ENCODE measurements at places on chromosomes 13 and 19. TPM values are rescaled to one million over a fixed set of nuclear protein-coding genes. Genes with fewer than 3 reads are reported as not detected.

DNA sequence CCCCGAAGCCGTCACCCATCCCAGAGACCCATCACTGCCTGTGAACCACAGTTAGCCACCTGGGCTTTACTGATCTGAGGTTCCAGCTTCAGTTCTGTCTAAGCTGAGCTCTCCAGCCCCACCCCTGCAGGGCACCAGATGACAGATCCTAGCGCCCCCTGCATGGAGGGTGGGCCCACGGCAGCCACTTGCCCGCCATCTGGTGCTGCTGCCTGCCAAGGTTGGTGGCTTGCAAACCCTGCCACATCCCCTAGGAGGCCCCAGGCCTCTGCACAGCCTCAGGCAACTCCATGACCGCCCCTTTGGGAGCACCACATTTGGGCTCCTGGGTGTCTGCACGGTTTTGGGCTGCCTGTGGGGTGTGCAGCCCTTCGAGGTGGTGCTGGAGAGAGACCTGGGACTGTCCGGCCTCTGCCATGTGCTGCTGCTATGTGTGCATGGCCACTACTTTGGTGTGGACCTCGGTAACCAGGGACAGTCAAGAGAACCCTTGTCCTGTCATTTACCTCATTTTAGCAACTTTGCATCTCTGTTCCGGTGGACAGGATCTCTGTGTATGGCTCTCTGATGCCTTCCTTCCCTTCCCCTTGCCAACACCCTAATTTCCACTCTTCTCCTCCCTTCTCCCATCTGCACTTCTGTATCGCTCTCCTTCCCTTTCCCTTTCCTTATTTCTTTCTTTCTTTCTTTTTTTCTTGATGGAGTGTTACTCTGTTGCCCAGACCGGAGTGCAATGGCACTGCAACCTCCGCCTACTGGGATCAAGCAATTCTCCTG is 17.4 kb upstream of the SDHAF1 start:
- no peak for DNase-seq
- peaks cover 2% of the 10 kb centered on the region for H3K27me3 ChIP-seq
- no peaks in the 10 kb centered on the region for H3K36me3 ChIP-seq
- H3K27ac ChIP-seq: no peak overlapping the region
- no peaks in the 10 kb centered on the region for H3K4me1 ChIP-seq

The CDC42EP5 gene
- 10.9 TPM for total RNA-seq

The IGFL2 gene
- 0.10 TPM for total RNA-seq

- H3K4me1 ChIP-seq: no peaks in the 10 kb centered on the region
- no peak overlapping the region for H3K27ac ChIP-seq
- no peak for DNase-seq
- H3K27me3 ChIP-seq: no peaks in the 10 kb centered on the region
- H3K36me3 ChIP-seq: no peaks in the 10 kb centered on the region
Observed at GRCh38 chr13:71577127-71577526, 289.9 kb downstream of the DACH1 start.

DNA sequence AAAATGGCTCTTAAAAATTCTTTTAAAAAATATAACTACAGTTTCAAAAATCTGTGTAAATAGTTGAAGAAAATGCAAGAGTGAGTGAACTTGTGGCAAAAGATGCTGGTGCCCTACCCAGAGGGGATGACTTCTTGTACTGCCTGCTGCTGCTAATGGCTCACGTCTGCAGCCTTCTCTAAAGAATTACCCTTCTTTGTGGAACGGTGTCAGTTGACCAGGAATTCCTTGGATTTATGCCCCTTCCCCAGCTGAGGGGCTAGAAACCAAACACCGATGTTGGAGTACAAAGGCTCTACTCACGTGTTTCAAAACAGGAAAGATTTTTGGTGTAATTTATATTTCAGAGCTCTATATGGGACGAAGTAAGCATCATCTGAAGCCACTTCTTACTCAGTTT is 1582.8 kb downstream of the OLFM4 start:
- no peak for DNase-seq
- H3K27me3 ChIP-seq: no peaks in the 10 kb centered on the region
- H3K27ac ChIP-seq: no peak overlapping the region
- no peak overlapping the region for H3K4me3 ChIP-seq

The GPR12 gene
- 2.6 TPM for total RNA-seq

The PIH1D1 gene
- 96.3 TPM for total RNA-seq

The SPACA4 gene
- total RNA-seq: not detected

The ZNF823 gene
- 16.0 TPM for total RNA-seq

- no peak overlapping the region for H3K4me3 ChIP-seq
- H3K27ac ChIP-seq: no peak overlapping the region
- H3K27me3 ChIP-seq: no peaks in the 10 kb centered on the region
Observed at GRCh38 chr13:113046128-113046882, 59.3 kb upstream of the F7 start.

- no peak overlapping the region for H3K4me3 ChIP-seq
- no peak overlapping the region for H3K27ac ChIP-seq
- DNase-seq: no peak
- H3K27me3 ChIP-seq: no peaks in the 10 kb centered on the region
- peaks cover 62% of the 10 kb centered on the region for H3K36me3 ChIP-seq
Observed at GRCh38 chr19:1271528-1272422, 2.6 kb downstream of the CIRBP start.

- H3K4me1 ChIP-seq: no peaks in the 10 kb centered on the region
- peaks cover 3% of the 10 kb centered on the region for H3K27me3 ChIP-seq
- DNase-seq: no peak
- no peak overlapping the region for H3K27ac ChIP-seq
Observed at GRCh38 chr19:55133639-55134444, 15.2 kb downstream of the TNNT1 start.

The KATNAL1 gene
- total RNA-seq: 45.9 TPM

The CGB5 gene
- total RNA-seq: 1.4 TPM

The IGSF23 gene
- total RNA-seq: not detected

The LMO7 gene
- total RNA-seq: 32.0 TPM

DNA sequence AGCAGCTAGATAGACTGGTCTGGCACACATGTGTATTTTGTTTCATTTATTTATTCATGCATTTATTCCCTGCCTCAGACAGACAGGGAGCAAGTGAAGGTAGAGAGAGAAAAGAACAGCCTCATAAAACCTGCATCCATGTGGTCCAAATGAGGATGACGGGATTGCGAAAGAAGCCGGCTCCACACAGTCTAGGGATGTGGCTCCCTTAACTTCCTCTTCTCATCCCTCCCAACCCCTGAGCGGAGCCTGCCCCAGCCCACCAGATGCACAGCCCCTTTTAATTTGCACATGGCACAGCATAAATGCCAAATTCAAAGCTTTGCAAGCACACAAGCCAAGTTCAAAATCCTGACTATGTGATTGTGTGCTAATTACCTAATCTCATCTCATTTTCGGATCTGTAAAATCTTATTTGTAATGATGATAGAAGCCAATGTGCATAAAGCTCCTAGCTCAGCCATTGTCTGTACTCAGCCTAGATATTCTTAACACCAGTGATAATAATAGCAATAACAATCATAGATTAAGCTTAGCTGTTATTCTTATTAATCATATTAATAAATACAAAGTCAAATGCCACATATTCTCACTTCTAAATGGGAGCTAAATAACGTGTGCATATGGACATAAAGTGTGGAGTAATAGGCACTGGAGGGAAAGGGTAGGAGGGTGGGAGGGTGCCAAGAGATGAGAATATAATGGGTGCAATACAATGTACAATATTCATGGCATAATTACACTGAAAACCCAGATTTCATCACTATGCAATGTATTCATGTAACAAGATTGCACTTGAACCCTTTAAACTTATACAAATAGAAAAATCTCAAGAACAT is 156.3 kb downstream of the DCT start:
- H3K27me3 ChIP-seq: no peaks in the 10 kb centered on the region
- H3K4me3 ChIP-seq: no peak overlapping the region
- no peaks in the 10 kb centered on the region for H3K36me3 ChIP-seq
- no peaks in the 10 kb centered on the region for H3K4me1 ChIP-seq

- DNase-seq: peak; percentile 99
- no peaks in the 10 kb centered on the region for H3K27me3 ChIP-seq
- H3K4me1 ChIP-seq: peaks cover 27% of the 10 kb centered on the region
- H3K36me3 ChIP-seq: no peaks in the 10 kb centered on the region
- peak within 1 kb of the TSS; percentile 71 for H3K4me3 ChIP-seq
Observed at GRCh38 chr13:114314074-114314912, at the start of gene CHAMP1. TSS of gene CHAMP1 (plus strand) at chr13:114314503. CDS start at chr13:114323843, 9,340 bp downstream.

- no peaks in the 10 kb centered on the region for H3K27me3 ChIP-seq
- no peak for DNase-seq
- H3K27ac ChIP-seq: no peak overlapping the region
Observed at GRCh38 chr19:38425222-38425809, 703 bp downstream of the RASGRP4 start.

DNA sequence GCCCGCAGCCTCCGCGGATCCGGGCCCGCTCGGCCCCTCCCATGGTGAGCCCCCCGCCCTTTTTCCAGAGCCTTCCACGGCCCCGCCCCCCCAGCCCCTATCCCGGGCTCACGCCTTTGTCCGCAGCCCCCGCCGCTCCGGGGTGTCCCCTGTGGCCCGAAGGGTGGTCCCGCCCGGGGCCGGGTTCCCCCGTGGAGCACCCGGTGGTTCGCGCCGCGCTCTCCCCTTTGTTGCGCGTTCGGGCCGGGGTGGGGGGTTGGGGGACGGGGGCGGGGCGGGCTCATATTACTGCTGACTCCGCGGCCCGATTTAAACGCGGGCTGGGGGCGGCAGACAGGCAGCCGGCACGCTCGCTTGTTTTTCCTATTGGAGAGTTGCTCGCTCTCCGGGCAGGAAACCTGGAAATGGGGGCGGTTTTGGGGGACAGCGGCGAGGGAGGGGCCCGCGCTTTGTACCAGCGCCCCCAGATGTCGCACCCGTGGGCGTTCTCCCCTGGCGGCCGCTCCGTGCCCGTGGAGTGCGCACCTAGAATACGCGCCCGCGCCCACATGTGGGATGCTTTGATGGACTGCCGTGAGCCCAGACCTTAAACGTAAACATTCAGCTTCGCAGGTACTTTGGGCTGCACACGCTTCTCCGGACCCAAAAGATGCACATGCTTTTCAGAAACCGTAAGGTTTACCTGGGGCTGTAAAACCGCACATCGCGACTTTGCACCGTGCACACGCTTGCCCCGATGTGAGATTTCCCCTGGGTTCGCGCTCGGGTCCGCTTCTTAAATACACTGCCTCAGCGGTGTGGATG is 699 bp downstream of the PTOV1 start:
- peak overlapping the region; percentile 52 for H3K27ac ChIP-seq
- H3K4me1 ChIP-seq: peaks cover 36% of the 10 kb centered on the region
- H3K36me3 ChIP-seq: peaks cover 36% of the 10 kb centered on the region
- H3K27me3 ChIP-seq: no peaks in the 10 kb centered on the region

DNA sequence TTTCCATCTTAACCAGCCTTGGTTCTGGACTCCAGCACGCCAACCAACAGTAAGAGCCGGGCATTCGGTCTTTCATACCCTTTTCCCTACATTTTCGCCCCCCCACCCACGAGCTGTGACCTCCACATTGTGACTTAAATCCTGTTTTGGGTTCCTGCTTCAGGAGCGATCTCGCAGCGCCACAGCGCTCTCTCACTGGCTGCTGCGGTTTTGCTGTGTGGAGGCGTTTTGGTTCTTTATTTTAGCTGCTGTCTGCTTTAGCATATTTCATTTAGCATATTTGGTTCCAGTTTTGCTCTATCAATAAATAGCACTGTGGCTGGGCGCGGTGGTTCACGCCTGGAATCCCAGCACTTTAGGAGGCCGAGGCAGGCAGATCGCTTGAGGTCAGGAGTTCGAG is 19.5 kb upstream of the SLC39A3 start:
- peaks cover 94% of the 10 kb centered on the region for H3K36me3 ChIP-seq
- no peak overlapping the region for H3K27ac ChIP-seq
- H3K27me3 ChIP-seq: no peaks in the 10 kb centered on the region
- H3K4me1 ChIP-seq: no peaks in the 10 kb centered on the region

- H3K36me3 ChIP-seq: peaks cover 2% of the 10 kb centered on the region
- no peak within 1 kb of the TSS for H3K4me3 ChIP-seq
Observed at GRCh38 chr19:10286803-10287737, at the start of gene ICAM4. TSS of gene ICAM4 (plus strand) at chr19:10286955. CDS start at chr19:10287013, 58 bp downstream.

- H3K27me3 ChIP-seq: no peaks in the 10 kb centered on the region
- DNase-seq: no peak
- no peak overlapping the region for H3K27ac ChIP-seq
- peaks cover 14% of the 10 kb centered on the region for H3K36me3 ChIP-seq
- peaks cover 4% of the 10 kb centered on the region for H3K4me1 ChIP-seq
- no peak overlapping the region for H3K4me3 ChIP-seq
Observed at GRCh38 chr13:20407759-20408158, 117.9 kb downstream of the CRYL1 start.

- H3K36me3 ChIP-seq: peaks cover 33% of the 10 kb centered on the region
- no peak overlapping the region for H3K4me3 ChIP-seq
- H3K27me3 ChIP-seq: no peaks in the 10 kb centered on the region
- DNase-seq: no peak
- no peak overlapping the region for H3K27ac ChIP-seq
Observed at GRCh38 chr19:4922530-4923275, 13.4 kb downstream of the UHRF1 start.

DNA sequence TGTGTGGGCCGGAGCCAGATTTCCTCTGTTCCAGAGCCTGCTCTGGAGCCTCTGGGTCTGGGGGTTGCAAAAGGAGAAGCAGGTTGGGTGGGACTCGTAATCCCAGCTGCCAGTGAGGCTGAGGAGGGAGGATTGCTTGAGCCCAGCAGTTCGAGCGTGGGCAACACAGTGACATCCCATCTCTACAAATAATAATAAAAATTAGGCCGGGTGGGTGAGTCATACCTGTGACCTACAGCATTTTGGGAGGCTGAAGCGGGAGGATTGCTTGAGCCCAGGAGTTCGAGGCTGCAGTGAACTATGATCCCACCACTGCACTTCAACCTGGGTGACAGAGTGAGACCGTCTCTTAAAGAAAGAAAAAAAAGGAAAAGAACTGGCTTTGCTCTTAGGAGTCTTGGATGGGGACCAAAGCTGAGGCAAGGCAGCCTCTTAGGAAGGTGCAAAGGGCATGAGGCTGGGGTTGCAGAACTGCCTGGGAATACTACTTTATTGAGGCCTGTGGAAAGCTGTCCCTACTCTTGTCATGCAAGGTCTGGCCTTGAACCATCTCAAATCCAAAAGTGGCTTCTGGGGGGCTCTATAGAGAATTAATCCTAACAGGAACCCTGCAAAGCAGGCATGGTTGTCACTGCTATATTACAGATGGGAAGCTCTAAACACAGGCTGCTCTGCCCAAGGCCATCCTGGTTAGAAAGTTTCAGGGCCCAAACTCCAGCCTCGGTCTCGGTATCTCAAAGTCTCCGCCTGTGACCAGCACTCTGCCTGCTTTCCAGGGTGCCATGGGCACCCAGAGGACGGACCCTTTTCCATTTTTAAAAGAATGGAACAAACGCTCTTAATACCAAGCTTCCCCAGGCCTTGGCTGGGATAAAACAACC is 880 bp upstream of the C19orf12 start:
- DNase-seq: no peak
- H3K36me3 ChIP-seq: peaks cover 7% of the 10 kb centered on the region
- peak overlapping the region; percentile 55 for H3K4me3 ChIP-seq
- H3K4me1 ChIP-seq: peaks cover 34% of the 10 kb centered on the region

GRCh38 chr13:30697177-30697953 is 38.0 kb upstream of the ALOX5AP start:
- peaks cover 15% of the 10 kb centered on the region for H3K4me1 ChIP-seq
- peak overlapping the region; percentile 40 for H3K27ac ChIP-seq
- no peak for DNase-seq
- H3K4me3 ChIP-seq: no peak overlapping the region
- no peaks in the 10 kb centered on the region for H3K27me3 ChIP-seq

DNA sequence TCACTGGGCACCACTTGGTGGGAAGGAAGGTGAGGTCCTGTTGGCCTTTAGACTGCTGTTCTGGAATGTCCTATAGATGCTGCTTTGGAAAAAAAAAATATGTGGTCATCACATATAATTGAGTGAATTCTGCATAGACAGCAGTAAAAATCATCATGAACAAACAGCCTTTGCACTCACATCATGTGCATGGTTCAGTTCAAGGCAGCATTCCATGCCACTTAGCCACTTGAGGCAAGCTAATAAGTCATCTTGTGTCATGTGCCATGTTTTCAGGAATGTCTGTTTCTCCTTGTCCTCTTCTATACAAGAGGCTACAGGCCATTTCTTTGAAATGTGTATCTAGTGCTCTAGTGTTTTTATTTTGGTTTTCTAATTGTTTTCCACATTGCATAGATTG is 43.9 kb upstream of the TSC22D1 start:
- H3K36me3 ChIP-seq: no peaks in the 10 kb centered on the region
- H3K4me1 ChIP-seq: no peaks in the 10 kb centered on the region
- H3K4me3 ChIP-seq: no peak overlapping the region

The RYR1 gene
- total RNA-seq: 6.0 TPM

Measured in spinal cord (tissue), 10 donors.